IMR-90 (cell line): ENCODE measurements at places on chromosomes 12 and 14.

- peak overlapping the region; percentile 89 for H3K4me3 ChIP-seq
- H3K27ac ChIP-seq = peak overlapping the region; percentile 4; the same call in 1 of the 2 replicates
- no peaks in the 10 kb centered on the region for H3K36me3 ChIP-seq
- peaks cover 12% of the 10 kb centered on the region for H3K4me1 ChIP-seq
- DNase-seq = no peak
Observed at GRCh38 chr12:42590330-42590934, 886 bp upstream of the PRICKLE1 start.

GRCh38 chr12:129481921-129482320, 421.9 kb downstream of the TMEM132D start:
- no peaks in the 10 kb centered on the region for H3K36me3 ChIP-seq
- H3K4me1 ChIP-seq = no peaks in the 10 kb centered on the region
- H3K4me3 ChIP-seq = no peak overlapping the region
- H3K27ac ChIP-seq = no peak overlapping the region

- H3K27me3 ChIP-seq = no peaks in the 10 kb centered on the region
- no peak for DNase-seq
- peaks cover 4% of the 10 kb centered on the region for H3K4me1 ChIP-seq
- peak overlapping the region; percentile 86; the same call in 1 of the 2 replicates for H3K27ac ChIP-seq
- no peak overlapping the region; the same call in 1 of the 2 replicates for H3K4me3 ChIP-seq
- no peaks in the 10 kb centered on the region for H3K36me3 ChIP-seq
Observed at GRCh38 chr12:948238-948637, 1.3 kb downstream of the RAD52 start.

- H3K4me1 ChIP-seq = no peaks in the 10 kb centered on the region; the same call in 1 of the 2 replicates
- no peak within 1 kb of the TSS for H3K27ac ChIP-seq
- no peaks in the 10 kb centered on the region for H3K36me3 ChIP-seq
- no peak for DNase-seq
- H3K4me3 ChIP-seq = peak within 1 kb of the TSS; percentile 24; the same call in 1 of the 2 replicates
Observed at GRCh38 chr14:59919570-59920377, at the start of gene LRRC9. TSS of gene LRRC9 (plus strand) at chr14:59920144.

DNA sequence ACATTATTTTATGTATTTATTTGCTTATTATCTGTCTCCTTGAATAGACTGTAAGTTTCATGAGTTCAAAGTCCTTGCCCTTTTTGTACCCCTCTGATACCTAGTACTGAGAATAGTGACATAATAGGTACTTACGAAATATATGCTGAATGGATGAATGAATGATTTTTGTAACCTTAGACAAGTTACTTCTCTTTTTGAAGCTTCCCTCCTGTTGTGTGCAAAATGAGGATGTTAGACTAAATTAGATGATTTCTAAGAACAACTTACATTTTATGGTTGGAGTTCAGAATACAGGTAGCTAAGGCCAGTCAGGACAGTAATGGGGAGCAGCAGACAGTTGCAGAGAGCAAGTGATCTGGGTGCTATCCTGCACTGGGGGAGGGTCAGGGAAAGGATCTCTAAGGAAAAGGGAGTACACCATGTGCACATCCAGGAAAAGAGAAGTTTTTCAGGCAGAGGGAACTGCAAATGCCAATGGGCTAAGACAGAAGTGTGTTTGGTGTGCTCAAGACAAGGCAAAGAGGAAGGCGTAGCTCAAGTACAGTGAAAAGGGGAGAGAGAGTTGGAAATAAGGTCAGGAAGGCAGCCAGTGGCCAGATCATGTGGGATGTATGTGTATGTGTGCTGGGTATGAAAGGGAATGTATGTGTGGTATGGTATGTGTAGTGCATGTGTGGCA, 59.4 kb upstream of the AMIGO2 start:
- H3K27ac ChIP-seq = no peak overlapping the region
- H3K4me1 ChIP-seq = peaks cover 5% of the 10 kb centered on the region; the same call in 1 of the 2 replicates

DNA sequence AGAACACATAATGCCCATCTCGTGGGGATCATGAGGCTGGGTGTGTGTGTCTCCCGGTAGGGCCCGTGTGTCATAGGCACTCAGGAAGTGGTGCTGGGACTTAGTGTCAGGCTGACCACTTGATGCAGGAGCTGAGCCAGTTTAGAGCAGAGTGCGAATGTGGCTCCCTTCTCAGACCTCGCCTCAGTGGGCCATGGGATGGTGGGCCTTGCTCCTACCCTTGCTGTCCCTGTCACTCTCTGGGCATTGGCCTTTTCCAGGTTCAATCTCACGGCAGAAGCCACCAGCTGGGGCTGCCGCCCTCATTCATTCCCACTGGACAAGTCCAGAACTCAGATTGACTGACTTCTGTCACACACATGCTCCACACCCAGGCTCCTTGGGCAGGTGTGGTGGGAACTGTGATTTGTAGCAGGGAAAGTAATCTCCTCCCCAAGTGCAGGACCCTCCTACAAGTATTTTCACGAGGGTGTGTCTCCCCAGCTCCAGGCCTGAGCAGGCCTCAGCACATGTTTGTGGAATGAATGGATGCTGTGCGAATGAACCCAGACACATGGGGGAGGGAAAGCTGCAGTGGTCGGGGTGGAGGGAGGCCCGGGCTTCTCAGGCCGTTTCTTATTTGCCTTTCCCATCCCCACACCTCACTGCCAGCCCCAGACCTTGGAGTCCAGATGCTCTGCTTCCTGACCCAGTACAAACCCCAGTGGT, 54.9 kb downstream of the BEGAIN start:
- peaks cover 16% of the 10 kb centered on the region; the same call in 1 of the 2 replicates for H3K36me3 ChIP-seq
- no peak overlapping the region for H3K4me3 ChIP-seq
- DNase-seq = peak; percentile 13
- no peak overlapping the region for H3K27ac ChIP-seq
- no peaks in the 10 kb centered on the region; the same call in 1 of the 2 replicates for H3K4me1 ChIP-seq

- peaks cover 8% of the 10 kb centered on the region for H3K4me1 ChIP-seq
- no peak overlapping the region for H3K27ac ChIP-seq
- no peak overlapping the region for H3K4me3 ChIP-seq
- no peaks in the 10 kb centered on the region for H3K36me3 ChIP-seq
- peak; percentile 34 for DNase-seq
Observed at GRCh38 chr12:28973491-28973890, 175.6 kb upstream of the FAR2 start.

GRCh38 chr14:101442451-101442850, 118.8 kb upstream of the DIO3 start:
- no peak overlapping the region for H3K27ac ChIP-seq
- no peak overlapping the region for H3K4me3 ChIP-seq
- no peak for DNase-seq
- H3K36me3 ChIP-seq = no peaks in the 10 kb centered on the region

GRCh38 chr12:71447691-71448132, 8.1 kb downstream of the LGR5 start:
- H3K27me3 ChIP-seq = peaks cover 11% of the 10 kb centered on the region
- no peaks in the 10 kb centered on the region for H3K36me3 ChIP-seq
- H3K4me3 ChIP-seq = no peak overlapping the region
- H3K4me1 ChIP-seq = no peaks in the 10 kb centered on the region
- no peak for DNase-seq

- H3K27me3 ChIP-seq = no peaks in the 10 kb centered on the region
- peak overlapping the region; percentile 90 for H3K27ac ChIP-seq
- H3K36me3 ChIP-seq = no peaks in the 10 kb centered on the region
- H3K4me1 ChIP-seq = peaks cover 9% of the 10 kb centered on the region
- H3K4me3 ChIP-seq = no peak overlapping the region
Observed at GRCh38 chr12:69987579-69988091, 162.6 kb downstream of the MYRFL start.

DNA sequence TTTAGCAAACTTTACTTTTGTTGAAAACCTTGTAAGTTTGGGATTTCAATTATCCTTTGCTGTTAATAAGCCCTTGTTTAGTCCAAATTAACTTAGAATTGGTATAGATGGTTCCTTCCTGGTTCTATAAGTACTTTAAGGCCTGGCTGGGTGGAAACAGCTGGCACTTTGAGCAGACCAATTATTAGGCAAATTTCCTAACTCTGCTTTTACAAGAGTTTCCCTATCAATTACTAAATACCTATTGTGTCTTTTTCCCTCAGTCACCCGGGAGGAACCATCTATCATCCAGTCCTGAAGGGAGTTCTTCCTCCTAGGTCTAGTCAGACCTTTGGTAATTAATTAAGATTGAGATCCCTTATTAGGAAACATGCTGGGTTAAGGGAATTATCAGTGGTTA, 138.0 kb downstream of the SLC38A6 start:
- H3K27ac ChIP-seq = no peak overlapping the region
- H3K4me1 ChIP-seq = peaks cover 3% of the 10 kb centered on the region; the same call in 1 of the 2 replicates
- no peaks in the 10 kb centered on the region for H3K27me3 ChIP-seq
- H3K36me3 ChIP-seq = no peaks in the 10 kb centered on the region
- DNase-seq = no peak

DNA sequence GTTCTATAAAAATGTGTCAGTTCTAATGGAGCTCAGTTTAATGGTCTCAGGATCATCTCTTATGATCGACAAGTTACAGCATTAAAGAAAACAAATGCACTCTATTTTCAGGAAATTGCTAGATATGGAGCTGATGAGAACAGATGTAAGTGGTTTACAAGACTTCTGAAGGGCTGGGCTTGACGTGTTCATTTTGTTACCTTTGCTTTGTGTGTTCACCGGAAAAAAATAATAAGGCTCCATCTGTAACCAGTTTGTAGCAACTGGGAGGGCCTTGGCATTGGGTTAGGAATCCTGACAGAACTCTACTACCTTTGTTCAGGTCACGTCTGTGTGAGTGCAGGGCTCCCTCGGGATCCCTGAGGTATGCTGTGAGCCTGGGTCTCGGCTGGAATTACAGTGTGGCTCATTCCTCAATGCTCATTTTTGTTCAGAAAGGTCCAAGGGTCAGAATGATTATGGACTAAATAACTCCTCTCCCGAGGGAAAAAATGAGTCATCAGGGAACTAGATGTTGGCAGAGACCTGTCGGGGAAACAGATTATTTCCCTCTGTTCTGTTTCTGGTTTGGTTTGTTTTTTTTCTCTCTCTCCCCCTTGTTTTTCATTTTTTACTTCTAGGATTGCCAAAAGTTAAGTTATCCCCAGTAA, 158.0 kb downstream of the SLC5A8 start:
- H3K36me3 ChIP-seq = peaks cover 2% of the 10 kb centered on the region
- H3K27me3 ChIP-seq = no peaks in the 10 kb centered on the region
- peak; percentile 81 for DNase-seq
- no peak overlapping the region for H3K4me3 ChIP-seq
- peaks cover 4% of the 10 kb centered on the region for H3K4me1 ChIP-seq

- peak overlapping the region; percentile 41; the same call in 1 of the 2 replicates for H3K27ac ChIP-seq
- no peaks in the 10 kb centered on the region for H3K36me3 ChIP-seq
- DNase-seq = peak; percentile 78
- no peaks in the 10 kb centered on the region for H3K27me3 ChIP-seq
- no peak overlapping the region for H3K4me3 ChIP-seq
- peaks cover 8% of the 10 kb centered on the region for H3K4me1 ChIP-seq
Observed at GRCh38 chr12:57372233-57372632, 58.6 kb downstream of the R3HDM2 start.

- H3K4me1 ChIP-seq = no peaks in the 10 kb centered on the region
- H3K27ac ChIP-seq = no peak overlapping the region
- H3K4me3 ChIP-seq = no peak overlapping the region
- no peaks in the 10 kb centered on the region for H3K36me3 ChIP-seq
- DNase-seq = no peak
Observed at GRCh38 chr12:541676-542324, 82.1 kb downstream of the B4GALNT3 start.

DNA sequence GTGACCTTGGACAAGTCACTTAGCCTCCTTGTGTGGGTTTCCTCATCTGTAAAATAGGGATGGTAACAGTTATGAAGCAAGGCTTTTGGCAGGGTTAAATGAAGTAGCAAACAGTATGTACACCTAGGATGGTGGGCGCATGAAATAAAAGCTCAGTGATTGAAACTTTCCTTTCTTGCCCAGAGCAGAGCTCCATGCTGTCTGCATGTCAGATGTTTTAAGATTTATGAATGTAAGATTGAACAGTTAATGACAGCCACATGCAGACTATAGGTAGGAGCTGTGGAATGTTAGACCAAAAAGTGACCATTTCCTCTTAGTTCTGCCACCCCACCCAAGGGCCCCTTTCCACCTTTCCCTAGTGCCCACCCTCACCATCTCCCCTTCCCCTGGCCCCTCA, 12.1 kb downstream of the ITGB7 start:
- H3K36me3 ChIP-seq = peaks cover 8% of the 10 kb centered on the region; the same call in 1 of the 2 replicates
- H3K27me3 ChIP-seq = peaks cover 2% of the 10 kb centered on the region; the same call in 1 of the 2 replicates
- no peak for DNase-seq
- H3K27ac ChIP-seq = no peak overlapping the region
- H3K4me3 ChIP-seq = no peak overlapping the region

GRCh38 chr12:6377667-6377994, 2.3 kb upstream of the SCNN1A start:
- peaks cover 18% of the 10 kb centered on the region for H3K4me1 ChIP-seq
- no peaks in the 10 kb centered on the region for H3K36me3 ChIP-seq
- DNase-seq = no peak
- no peak overlapping the region for H3K4me3 ChIP-seq
- no peaks in the 10 kb centered on the region for H3K27me3 ChIP-seq

DNA sequence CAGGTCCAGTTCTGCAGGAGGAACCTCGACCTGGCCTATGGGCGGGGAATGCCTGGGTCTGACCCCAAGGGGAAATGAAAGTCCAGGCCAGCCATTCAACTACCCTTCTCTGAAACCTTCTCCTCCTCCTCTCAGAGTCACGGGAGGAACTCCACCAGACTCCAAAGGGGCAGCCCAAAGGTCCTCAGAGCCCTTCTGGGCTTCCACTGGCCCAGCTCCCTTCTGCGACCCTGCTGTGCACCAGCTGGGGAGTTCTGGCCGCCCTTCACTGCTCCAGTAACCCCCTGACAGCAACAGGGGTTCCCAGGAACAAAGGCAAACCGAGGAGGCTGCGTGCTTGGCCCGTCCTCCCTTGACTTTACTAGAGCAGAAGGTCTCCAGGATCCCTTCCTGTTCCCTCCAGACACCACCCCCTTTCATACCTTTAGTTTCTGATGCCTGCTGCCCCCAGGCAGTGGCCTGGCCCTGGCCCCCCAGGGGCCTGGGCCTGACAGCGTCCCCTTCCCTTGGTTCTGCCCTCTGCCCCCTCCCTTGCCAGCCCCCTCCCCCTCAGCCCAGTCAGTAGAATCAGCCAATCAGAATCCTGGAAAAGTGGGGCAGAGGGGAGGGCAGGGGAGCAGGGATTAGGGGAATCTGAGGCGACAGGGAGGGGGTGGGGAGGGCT, 850 bp upstream of the ZNF385A start:
- no peak overlapping the region for H3K4me3 ChIP-seq
- no peak for DNase-seq
- no peaks in the 10 kb centered on the region for H3K36me3 ChIP-seq
- H3K27ac ChIP-seq = no peak overlapping the region
- no peaks in the 10 kb centered on the region for H3K27me3 ChIP-seq

- H3K4me3 ChIP-seq = no peak overlapping the region
- no peak overlapping the region for H3K27ac ChIP-seq
- DNase-seq = no peak
- H3K4me1 ChIP-seq = no peaks in the 10 kb centered on the region
- H3K27me3 ChIP-seq = peaks cover 1% of the 10 kb centered on the region
Observed at GRCh38 chr14:76146976-76147375, 4.7 kb upstream of the GPATCH2L start.

GRCh38 chr12:3274664-3275063, 197.5 kb downstream of the TSPAN9 start:
- H3K4me1 ChIP-seq = 0 out of 2 replicates have a peak, but pooled peaks cover 2% of the 10 kb centered on the region
- no peaks in the 10 kb centered on the region; the same call in 1 of the 2 replicates for H3K36me3 ChIP-seq
- H3K27me3 ChIP-seq = no peaks in the 10 kb centered on the region
- H3K4me3 ChIP-seq = no peak overlapping the region
- no peak for DNase-seq
- H3K27ac ChIP-seq = no peak overlapping the region

- H3K27ac ChIP-seq = no peak overlapping the region
- peaks cover 3% of the 10 kb centered on the region; the same call in 1 of the 2 replicates for H3K27me3 ChIP-seq
- no peak overlapping the region for H3K4me3 ChIP-seq
- no peak for DNase-seq
- no peaks in the 10 kb centered on the region for H3K36me3 ChIP-seq
- H3K4me1 ChIP-seq = no peaks in the 10 kb centered on the region
Observed at GRCh38 chr12:109770861-109771670, 57.4 kb downstream of the FAM222A start.

- H3K36me3 ChIP-seq = no peaks in the 10 kb centered on the region
- H3K27ac ChIP-seq = no peak overlapping the region
- H3K4me1 ChIP-seq = no peaks in the 10 kb centered on the region
- H3K4me3 ChIP-seq = no peak overlapping the region
Observed at GRCh38 chr14:31479027-31479426, 8.8 kb downstream of the GPR33 start.
